Mesothelial cell of epicardium (in vitro differentiated cells): ENCODE measurements at places on chromosomes 11 and 22. TPM values are rescaled to one million over a fixed set of nuclear protein-coding genes. Genes with fewer than 3 reads are reported as not detected.

Gene OR5P2
- total RNA-seq: 1.7 to 3.0 TPM (median 2.1 TPM) in 3 replicates

Gene C11orf16
- total RNA-seq: not detected in 3 replicates

Gene LARGE1
- 29.8 to 35.7 TPM (median 32.3 TPM) in 3 replicates for total RNA-seq

Gene PKDREJ
- total RNA-seq: 0.02 to 0.04 TPM in 2 of 3 replicates, not detected in the other

Gene OR5B21
- total RNA-seq: not detected in 3 replicates

Gene CABP4
- total RNA-seq: 0.29 to 0.43 TPM (median 0.33 TPM) in 3 replicates

Gene PRG3
- not detected in 3 replicates for total RNA-seq

Gene CDC42EP2
- 10.9 to 12.3 TPM (median 11.7 TPM) in 3 replicates for total RNA-seq

Gene B4GALNT4
- total RNA-seq: 294 to 314 TPM (median 300 TPM) in 3 replicates

Gene MS4A15
- 0.13 to 0.42 TPM (median 0.18 TPM) in 3 replicates for total RNA-seq

Gene IGF2
- total RNA-seq: 3,009 to 3,275 TPM (median 3,171 TPM) in 3 replicates

Gene KCNJ4
- 2.5 to 2.8 TPM (median 2.6 TPM) in 3 replicates for total RNA-seq

Gene SCO2
- total RNA-seq: 0.65 to 5.0 TPM (median 2.4 TPM) in 3 replicates

Gene MMP10
- total RNA-seq: not detected in 3 replicates

Gene MYRF
- 401 to 436 TPM (median 428 TPM) in 3 replicates for total RNA-seq

Gene SHANK2
- 2.1 to 3.8 TPM (median 2.2 TPM) in 3 replicates for total RNA-seq

Gene SLC22A6
- total RNA-seq: not detected in 3 replicates

Gene NPAS4
- 1.00 to 1.2 TPM (median 1.1 TPM) in 3 replicates for total RNA-seq

Gene PLAAT3
- total RNA-seq: 0.89 to 1.6 TPM (median 1.5 TPM) in 3 replicates

Gene TPBGL
- 0.07 to 0.11 TPM (median 0.11 TPM) in 3 replicates for total RNA-seq

Gene DEAF1
- 59.6 to 64.9 TPM (median 64.0 TPM) in 3 replicates for total RNA-seq

Gene RAB36
- total RNA-seq: 6.3 to 6.4 TPM (median 6.4 TPM) in 3 replicates

Gene CNTN5
- total RNA-seq: 13.6 to 18.0 TPM (median 17.7 TPM) in 3 replicates

Gene HSPB2
- total RNA-seq: 0.22 to 0.51 TPM (median 0.27 TPM) in 3 replicates

Gene XNDC1N
- total RNA-seq: 14.3 to 16.8 TPM (median 14.6 TPM) in 3 replicates

Gene OR51I2
- not detected in 3 replicates for total RNA-seq

Gene THY1
- 121 to 127 TPM (median 121 TPM) in 3 replicates for total RNA-seq

Gene SCGB1D2
- not detected in 3 replicates for total RNA-seq

Gene SNRPD3
- 95.1 to 110 TPM (median 102 TPM) in 3 replicates for total RNA-seq

Gene TSPAN32
- 0.94 to 1.8 TPM (median 1.2 TPM) in 3 replicates for total RNA-seq

Gene SPI1
- 0.36 to 0.51 TPM in 2 of 3 replicates, not detected in the other for total RNA-seq

Gene MUC6
- not detected in 3 replicates for total RNA-seq

Gene CD6
- total RNA-seq: 0.27 to 0.31 TPM in 2 of 3 replicates, not detected in the other

Gene OR52I1
- total RNA-seq: not detected in 3 replicates

Gene SLC1A2
- 1.9 TPM in 3 replicates for total RNA-seq

Gene GRAMD1B
- 8.4 to 9.0 TPM (median 9.0 TPM) in 3 replicates for total RNA-seq

Gene ELFN2
- total RNA-seq: 4.1 to 4.2 TPM (median 4.1 TPM) in 3 replicates

Gene C11orf65
- 1.00 to 1.6 TPM (median 1.1 TPM) in 3 replicates for total RNA-seq

Gene MAJIN
- not detected in 3 replicates for total RNA-seq

Gene KIAA1671
- 21.8 to 22.4 TPM (median 22.0 TPM) in 3 replicates for total RNA-seq
